ENCODE measurements at places on chromosomes 11 and 22.

- no peak for DNase-seq
These were observed 82.9 kb downstream of the MIAT start for GRCh38 chr22:26740253-26740652.

GRCh38 chr11:58922479-58922878 is 16.8 kb upstream of the GLYATL1 start:
- no peak for DNase-seq

DNA sequence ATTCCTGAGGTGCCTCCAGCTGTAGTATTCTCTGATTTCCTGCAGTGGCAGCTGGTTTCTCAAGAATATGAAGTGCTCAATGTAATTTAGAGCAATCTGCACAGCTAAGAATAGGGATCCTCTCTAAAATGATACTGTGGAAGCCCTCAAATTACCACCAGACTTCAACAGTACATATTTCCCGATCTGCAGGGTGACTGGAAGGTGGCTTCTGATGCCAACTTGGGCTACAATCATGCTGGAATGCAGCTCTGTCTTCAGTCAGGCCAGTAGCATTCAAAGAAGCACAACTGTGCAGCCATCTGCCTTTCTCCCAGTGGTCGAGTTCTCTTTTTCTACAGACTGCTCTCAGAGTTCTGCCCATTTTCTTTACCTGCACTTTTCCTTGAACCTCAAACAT is 55.5 kb upstream of the CD5 start:
- no peak for DNase-seq

GRCh38 chr11:35114906-35115687 is 23.9 kb upstream of the CD44 start:
- no peak for DNase-seq

- DNase-seq, result peak; percentile 12
These were observed 63.7 kb downstream of the PRDM11 start for GRCh38 chr11:45209891-45210699.

DNA sequence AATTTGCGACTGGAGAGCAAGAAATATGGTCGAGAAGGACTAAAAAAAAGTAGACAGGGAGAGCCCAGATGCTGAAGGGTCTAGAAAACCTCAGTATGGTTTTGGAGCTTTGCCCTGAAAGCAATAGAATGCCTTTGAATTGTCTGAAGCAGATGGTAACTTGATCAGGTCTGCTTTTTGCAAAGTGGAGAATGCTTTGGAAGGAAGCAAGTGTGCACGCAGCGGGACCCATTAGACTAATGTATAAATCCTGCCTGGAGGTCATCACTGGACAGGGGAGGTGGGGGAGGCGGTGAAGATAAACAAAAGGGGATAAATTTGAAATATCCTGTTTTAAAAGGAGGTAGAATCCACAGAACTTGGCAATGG is 757 bp upstream of the HINFP start:
- DNase-seq, result no peak

GRCh38 chr11:55942785-55943392 is 6.7 kb upstream of the OR5I1 start:
- DNase-seq, result no peak

DNA sequence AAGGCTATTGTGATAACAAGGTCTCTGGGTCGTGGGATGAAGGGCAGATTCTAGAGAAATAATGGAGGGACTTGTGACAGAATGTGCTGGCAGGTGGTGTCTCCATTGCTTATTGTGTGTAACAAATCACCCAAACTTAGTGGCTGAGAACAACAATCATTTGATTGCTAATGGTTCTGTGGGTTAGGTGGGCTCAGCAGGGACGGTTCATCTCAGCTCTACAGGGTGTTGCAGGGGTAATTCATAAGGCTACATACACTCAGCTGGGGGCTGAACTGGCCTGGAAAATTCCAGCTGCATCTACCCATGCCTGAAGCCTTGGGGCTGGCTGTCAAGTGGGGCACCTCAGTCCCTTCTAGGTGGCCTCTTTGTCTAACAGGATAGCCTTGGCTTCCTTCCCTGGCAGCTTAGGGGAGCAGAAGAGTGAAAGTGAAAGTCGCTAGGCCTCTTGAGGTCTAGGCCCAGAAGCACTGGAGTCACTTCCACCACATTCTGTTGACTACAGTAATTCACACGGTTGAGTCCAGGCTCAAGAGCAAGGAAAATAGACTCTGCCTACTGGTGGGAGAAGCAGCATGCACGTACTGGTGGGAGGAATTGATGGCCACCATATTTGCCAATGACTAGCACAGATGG is 308.9 kb downstream of the MN1 start:
- DNase-seq, result no peak
